Colonic mucosa (tissue), 4 donors: ENCODE measurements at places on chromosomes 4 and X. TPM values are rescaled to one million over a fixed set of nuclear protein-coding genes. Genes with fewer than 3 reads are reported as not detected.

SORCS2 gene
- 0.74 TPM for total RNA-seq

DNA sequence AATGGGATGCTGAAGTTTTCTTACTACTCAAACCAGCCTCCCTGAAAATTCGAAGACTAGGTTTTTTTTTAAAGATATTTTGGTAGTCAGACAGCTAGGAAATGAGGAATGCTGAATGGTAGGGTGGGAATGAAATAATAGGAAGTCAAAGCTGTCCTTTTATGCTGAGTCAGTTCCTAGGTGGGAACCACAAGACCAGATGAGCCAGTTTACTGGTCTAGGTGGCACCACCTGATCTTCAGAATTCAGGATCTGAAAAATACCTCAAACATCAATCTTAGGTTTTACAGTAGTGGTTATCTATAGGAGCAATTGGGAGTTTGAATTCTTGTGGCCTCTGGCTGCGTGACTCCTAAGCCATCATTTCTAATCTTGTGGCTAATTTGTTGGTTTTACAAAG is 183.1 kb upstream of the GALNT7 start:
- H3K27ac ChIP-seq = no peak overlapping the region
- DNase-seq = no peak
- no peaks in the 10 kb centered on the region for H3K27me3 ChIP-seq
- H3K4me3 ChIP-seq = no peak overlapping the region
- no peaks in the 10 kb centered on the region for H3K36me3 ChIP-seq
- H3K4me1 ChIP-seq = no peaks in the 10 kb centered on the region

DNA sequence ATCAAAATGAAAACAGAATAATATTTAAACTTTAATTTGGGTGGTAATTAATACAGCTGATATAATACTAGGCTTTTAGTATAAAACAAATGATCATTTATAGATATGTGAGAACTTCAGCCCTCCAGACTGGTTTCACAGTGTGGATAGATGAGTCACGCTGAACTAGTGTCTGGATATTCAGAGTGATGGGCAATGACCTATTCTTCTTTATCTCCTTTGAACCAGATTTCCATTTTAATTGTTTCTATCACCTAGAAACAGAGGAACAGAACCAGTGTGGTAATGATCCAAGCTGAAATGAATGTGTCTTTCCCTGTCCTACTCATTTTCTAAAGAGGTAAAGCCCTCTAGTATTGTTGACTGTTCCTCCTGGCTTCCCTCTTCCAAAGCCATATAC is 155.2 kb upstream of the GK2 start:
- H3K36me3 ChIP-seq = no peaks in the 10 kb centered on the region
- no peaks in the 10 kb centered on the region for H3K27me3 ChIP-seq
- no peaks in the 10 kb centered on the region for H3K4me1 ChIP-seq
- DNase-seq = no peak

DNA sequence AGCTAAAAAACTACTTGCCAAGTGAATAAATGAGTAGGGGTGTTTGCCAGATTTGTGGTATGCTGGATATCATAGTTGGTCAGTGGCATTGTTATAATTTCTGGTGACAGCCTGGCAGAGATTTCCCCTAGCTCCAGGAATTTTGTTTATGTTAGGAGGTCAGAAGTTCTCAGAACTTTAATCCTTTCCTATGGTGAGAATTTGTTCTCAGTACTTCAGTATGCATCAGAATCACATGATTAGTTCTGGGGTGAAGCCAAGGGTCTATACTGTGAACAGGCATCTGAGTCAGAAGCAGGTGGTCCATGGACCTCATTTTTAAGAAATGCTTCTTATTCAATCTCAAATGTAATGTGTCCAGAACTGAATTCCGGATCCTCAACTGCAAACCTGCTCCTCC is 10.5 kb downstream of the RASSF6 start:
- DNase-seq = no peak
- no peak overlapping the region for H3K4me3 ChIP-seq
- no peaks in the 10 kb centered on the region for H3K36me3 ChIP-seq
- peaks cover 23% of the 10 kb centered on the region for H3K4me1 ChIP-seq

DNA sequence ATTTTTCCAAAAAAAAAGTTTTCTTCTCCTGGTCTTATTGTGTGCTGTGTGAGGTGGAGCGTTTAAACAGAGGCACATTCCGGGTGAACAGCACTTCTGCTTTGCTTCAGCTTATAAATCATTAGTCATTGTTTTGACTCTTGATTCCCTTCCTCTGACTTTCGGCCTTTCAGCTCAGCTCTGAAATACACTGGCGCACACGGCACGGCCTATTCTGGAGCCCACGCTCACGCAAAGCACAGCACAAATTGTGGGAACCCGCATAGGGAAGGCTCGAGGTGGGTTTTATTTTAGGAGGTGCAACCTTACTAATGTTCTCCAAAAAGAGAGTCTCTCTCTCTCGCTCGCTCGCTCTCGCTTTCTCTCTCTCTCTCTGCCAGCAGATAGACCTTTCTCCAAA is 4.0 kb downstream of the POU3F4 start:
- H3K4me1 ChIP-seq = no peaks in the 10 kb centered on the region
- no peak for DNase-seq
- H3K36me3 ChIP-seq = no peaks in the 10 kb centered on the region
- H3K27me3 ChIP-seq = peaks cover 31% of the 10 kb centered on the region

GRCh38 chr4:187786190-187786589 is 209.4 kb upstream of the ZFP42 start:
- no peak for DNase-seq
- no peaks in the 10 kb centered on the region for H3K36me3 ChIP-seq
- no peak overlapping the region for H3K4me3 ChIP-seq
- no peaks in the 10 kb centered on the region for H3K4me1 ChIP-seq
- no peak overlapping the region for H3K27ac ChIP-seq

GRCh38 chr4:1200425-1201035 is 28.1 kb upstream of the SPON2 start:
- H3K4me3 ChIP-seq = peak overlapping the region; percentile 11
- peak overlapping the region; percentile 80 for H3K27ac ChIP-seq
- no peaks in the 10 kb centered on the region for H3K36me3 ChIP-seq
- H3K4me1 ChIP-seq = peaks cover 11% of the 10 kb centered on the region

GRCh38 chr4:76023389-76023788 is at the start of gene CXCL10:
Gene CXCL10, minus strand, starts transcription at chr4:76023497. Its CDS starts 66 bp downstream, at chr4:76023431.
- DNase-seq = no peak
- no peaks in the 10 kb centered on the region for H3K36me3 ChIP-seq
- H3K4me3 ChIP-seq = no peak within 1 kb of the TSS
- no peak within 1 kb of the TSS for H3K27ac ChIP-seq
- no peaks in the 10 kb centered on the region for H3K4me1 ChIP-seq

ARHGAP6 gene
- total RNA-seq = 1.1 TPM

ARMCX4 gene
- total RNA-seq = 6.3 TPM

- no peak for DNase-seq
- H3K27ac ChIP-seq = no peak overlapping the region
- no peak overlapping the region for H3K4me3 ChIP-seq
- no peaks in the 10 kb centered on the region for H3K27me3 ChIP-seq
- H3K4me1 ChIP-seq = no peaks in the 10 kb centered on the region
These were observed 278.0 kb upstream of the BOD1L1 start for GRCh38 chr4:13905543-13905942.
